ENCODE measurements at places on chromosomes 1 and 21.

- DNase-seq: no peak
Observed at GRCh38 chr1:44323947-44324346, 31.1 kb downstream of the ERI3 start.

GRCh38 chr1:30143517-30143916 is 579.9 kb downstream of the MATN1 start:
- no peak for DNase-seq

DNA sequence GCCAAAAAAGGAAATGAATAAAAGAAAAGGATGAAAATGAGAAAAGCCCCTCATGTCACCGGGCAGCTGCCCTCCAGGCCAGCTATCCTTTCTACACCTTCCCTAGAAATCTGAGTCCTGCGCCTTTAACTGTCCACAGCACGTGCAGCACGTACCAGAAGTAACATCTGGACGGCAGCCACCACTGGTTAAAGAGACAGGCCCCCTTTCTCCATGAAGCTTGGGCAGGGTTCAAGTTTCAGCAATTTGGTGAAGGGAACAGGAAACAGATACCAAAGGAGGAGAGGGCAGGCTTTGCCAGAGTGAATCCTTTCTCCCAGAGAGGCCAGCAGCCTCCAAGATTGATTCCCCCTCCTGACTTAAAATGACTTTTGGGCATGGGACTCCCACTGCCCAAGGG is 3.6 kb upstream of the KIAA2013 start:
- DNase-seq: no peak

GRCh38 chr1:247119600-247120407 is 15.6 kb upstream of the ZNF669 start:
- no peak for DNase-seq

GRCh38 chr1:98368995-98369394 is 292.5 kb upstream of the SNX7 start:
- DNase-seq: no peak

DNA sequence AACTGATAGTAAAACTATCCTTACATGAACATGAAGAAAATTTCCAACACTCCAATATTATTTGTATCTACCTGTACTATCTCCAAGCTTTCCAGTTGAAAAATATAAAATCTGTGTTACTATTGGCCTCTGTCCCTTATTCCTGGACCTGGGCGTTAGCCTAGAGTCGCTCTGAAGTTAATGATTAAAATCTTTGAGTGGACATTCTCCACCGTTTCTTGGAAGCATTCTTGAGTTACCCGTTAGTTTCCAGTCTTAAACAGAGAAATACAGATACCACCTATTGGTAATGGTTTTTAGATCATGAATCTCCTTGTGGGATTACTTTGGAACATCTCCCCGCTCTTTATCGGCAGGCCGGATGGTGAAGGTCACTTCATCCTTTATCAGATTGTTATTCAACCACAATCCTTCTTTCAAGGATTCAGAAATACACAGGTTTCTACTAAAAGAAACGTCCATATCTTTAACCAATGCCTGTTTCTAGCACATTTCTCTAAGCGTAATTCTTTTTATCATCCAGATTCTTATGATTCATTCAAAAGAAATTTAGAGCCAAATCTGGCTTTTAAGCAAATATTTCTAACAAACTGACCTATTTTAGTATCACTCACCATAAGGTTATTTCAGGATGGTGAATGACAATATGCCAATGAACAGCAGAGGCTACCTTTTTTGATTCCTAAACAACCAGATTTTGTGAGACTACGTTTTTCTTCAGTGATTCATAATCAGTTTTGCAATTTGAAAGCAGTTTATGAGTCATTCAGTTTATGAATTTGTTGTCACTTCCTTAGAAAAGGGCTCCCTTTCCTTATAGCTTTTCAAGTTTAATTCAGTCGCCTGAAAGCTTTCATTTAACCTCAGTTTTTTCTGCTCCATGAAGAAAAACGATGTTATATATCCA is 70.2 kb upstream of the ERRFI1 start:
- DNase-seq: no peak

- DNase-seq: no peak
Observed at GRCh38 chr1:78092643-78093042, 46.9 kb downstream of the GIPC2 start.

GRCh38 chr1:96863449-96863848 is 141.9 kb downstream of the PTBP2 start:
- no peak for DNase-seq

DNA sequence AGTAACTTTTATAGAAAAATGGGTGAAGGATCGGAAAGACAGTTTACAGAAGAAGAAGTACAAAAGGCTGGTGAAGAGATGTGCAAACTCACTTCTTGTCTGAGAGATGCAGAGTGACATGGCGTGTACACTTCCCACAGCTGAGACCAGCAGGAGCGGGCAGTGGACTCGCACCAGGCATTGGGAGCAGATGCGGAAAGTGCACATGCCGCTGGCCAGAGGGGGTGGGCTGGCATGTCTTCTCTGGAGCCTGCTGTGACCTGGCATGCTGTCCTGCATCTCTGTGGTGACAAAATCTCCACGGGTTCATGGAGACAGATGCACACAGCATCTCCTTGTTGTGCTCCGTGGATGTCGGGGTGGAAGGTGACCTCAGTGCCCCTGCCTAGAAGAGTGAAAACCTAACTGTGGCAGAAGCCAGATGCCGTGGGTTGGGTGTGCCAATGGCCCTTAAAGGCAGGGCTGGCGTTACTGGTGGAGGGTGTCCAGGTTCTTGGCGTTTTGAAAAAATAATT is 128.6 kb upstream of the COL6A1 start:
- no peak for DNase-seq

GRCh38 chr21:39048574-39048973 is 134.7 kb downstream of the PSMG1 start:
- no peak for DNase-seq

DNA sequence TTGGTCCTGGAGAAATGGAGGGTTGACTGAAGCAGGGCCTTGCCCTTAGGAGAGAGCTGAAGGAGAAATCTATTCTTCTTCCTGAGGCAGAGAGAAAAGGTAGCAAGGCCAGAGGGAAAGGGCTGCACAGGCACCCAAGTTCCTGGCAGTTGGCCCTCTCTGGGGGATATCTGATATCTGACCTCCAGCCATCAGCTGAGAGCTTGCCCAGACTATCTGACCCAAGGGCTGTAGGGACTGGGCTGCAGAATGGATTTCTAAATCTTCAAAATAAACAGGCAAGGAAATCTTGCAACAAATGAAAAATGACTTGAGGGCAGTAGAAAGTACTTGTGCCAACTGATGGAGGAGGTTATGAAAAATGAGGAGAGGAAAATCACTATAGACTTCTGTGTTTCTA is 498 bp upstream of the CLCA2 start:
- no peak for DNase-seq

- no peak for DNase-seq
Observed at GRCh38 chr1:178945763-178946266, 74.9 kb upstream of the ANGPTL1 start.

- no peak for DNase-seq
Observed at GRCh38 chr1:118101515-118101844, 83.5 kb downstream of the SPAG17 start.

DNA sequence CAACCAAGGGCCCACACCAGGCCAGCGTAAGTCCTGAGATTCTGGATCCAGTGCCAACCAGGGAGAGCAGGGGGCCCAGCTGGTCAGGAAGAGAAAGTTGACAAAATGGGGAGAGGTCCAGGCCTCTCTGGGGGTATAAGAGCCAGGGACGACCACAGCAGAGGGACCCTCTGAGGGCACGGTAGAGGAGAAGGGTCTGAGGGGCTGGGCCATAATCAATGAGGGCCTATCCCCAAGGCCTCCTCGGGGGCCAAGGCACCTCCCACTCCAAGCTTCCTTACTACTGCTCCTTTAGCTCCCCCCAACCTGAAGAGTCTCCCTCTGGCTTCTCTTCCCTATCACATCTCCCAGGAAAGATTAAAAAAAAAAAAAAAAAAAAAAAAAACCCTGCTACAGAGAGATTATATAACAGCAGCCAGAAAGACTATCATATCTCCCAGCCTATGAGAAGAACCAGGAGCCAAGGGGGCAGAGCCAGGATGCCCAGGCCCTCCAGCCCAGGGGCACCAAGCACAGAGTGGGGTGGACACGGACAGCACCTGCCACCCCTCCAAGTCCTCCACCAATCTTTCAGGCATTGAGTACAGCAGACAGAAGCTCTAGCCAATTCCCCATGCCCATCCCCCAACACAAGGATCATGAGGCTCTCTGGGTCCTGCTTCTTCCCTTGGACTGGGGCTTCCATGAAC is 2.7 kb downstream of the MEF2D start:
- no peak for DNase-seq

- peak; percentile 83 for DNase-seq
Observed at GRCh38 chr1:231421971-231422797, at the start of gene EGLN1. Gene EGLN1 (minus strand): TSS chr1:231422287. CDS start chr1:231421888, 399 bp downstream.

- no peak for DNase-seq
Observed at GRCh38 chr1:92623187-92623778, 136.6 kb upstream of the GFI1 start.

- DNase-seq: no peak
Observed at GRCh38 chr1:106515375-106515774, 541.1 kb upstream of the PRMT6 start.

GRCh38 chr1:27526569-27527222 is 36.7 kb upstream of the WASF2 start:
- DNase-seq: no peak

DNA sequence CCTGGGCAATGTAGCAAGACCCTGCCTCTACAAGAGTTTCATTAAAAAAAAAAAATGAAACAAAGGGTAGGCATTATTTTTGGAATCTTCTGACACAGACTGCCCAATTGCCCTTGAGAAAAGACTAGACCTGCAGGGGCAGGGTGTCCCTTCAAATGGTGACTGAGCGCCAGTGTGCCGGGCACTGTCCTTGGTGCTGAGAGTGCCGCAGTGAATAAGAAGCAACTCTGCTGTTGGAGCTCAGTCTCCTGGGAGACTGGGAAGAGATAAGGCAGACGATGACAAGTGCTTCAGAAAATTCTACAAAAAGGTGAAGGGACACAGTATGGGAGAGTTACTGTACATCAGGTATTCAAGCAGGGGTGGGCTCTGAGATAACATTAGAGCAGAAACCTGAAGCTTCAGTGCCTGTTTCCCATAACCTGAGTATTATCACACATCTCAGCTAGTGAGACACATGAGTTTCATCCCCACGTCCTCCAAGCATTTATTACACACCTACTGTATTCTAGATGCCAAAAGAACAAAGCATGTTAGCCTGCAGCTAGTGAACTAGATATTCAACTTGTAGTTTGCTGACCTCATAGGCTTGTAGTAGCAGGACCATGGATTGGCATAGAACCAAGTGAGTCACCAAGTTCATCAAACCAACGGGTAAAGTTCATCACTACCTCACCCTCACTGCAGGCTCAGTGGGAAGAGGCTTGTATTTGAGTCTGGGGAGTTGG is 18.4 kb upstream of the RPL11 start:
- no peak for DNase-seq

- no peak for DNase-seq
Observed at GRCh38 chr1:228493141-228494043, 6.2 kb downstream of the RNF187 start.

GRCh38 chr1:43366179-43366578 is 1.6 kb downstream of the ELOVL1 start:
- DNase-seq: no peak

GRCh38 chr1:81505831-81506230 is 294.9 kb upstream of the ADGRL2 start:
- DNase-seq: no peak

GRCh38 chr1:191641420-191642260 is 516.6 kb upstream of the RGS18 start:
- DNase-seq: no peak

DNA sequence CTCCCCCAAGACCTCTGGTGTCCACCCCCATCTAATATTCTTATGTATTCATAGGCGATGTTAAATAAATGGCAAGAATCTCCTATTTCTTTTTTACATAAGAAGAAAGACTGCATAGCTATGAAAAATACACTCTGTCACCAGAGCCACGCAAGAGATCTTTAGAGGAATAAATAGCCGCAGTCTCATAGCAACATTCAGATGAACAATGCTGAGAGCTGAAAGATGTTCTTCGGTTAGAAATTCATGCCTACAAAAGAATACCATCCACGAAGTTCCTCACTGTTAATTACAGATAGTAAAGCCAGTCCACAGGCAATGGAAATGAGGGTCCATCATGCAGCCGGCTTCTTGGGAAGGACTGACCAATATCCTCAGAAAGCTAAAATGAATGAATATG is 76.0 kb upstream of the SOD1 start:
- no peak for DNase-seq

DNA sequence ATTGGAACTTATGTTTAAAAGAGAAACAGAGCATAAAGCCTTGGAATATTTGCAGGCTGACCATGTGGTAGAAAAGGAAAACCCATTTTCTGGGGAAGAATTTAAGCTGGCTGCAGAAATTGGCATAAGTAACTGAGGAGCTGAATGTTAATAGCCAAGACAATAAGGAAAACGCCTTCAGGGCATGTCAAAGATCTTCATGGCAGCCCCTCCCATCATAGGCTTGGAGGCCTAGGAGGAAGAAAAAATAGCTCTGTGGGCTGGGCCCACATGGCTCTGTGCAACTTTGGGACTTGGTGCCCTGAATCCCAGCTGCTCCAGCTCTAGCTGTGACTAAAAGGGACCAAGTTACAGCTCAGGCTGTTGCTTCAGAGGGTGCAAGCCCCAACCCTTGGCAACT is 51.5 kb downstream of the CTH start:
- DNase-seq: no peak

DNA sequence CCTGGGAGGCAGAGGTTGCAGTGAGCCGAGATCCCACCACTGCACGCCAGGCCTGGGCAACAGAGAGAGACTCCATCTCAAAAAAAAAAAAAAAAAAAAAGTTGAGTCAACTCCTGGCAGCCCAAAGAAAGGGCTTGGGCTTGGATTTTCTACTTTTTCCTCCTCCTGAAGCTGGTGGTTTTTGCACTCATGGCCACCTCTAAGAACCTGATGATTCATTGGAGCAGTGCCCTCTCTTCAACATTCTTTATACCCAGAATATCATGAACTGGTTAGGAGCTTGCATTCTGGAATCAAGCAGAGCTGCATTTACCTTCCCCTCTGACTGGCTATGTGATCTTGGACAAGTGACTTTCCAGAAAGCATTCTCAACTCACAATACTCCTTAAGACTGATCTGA is 3.5 kb upstream of the ACTA1 start:
- DNase-seq: no peak

DNA sequence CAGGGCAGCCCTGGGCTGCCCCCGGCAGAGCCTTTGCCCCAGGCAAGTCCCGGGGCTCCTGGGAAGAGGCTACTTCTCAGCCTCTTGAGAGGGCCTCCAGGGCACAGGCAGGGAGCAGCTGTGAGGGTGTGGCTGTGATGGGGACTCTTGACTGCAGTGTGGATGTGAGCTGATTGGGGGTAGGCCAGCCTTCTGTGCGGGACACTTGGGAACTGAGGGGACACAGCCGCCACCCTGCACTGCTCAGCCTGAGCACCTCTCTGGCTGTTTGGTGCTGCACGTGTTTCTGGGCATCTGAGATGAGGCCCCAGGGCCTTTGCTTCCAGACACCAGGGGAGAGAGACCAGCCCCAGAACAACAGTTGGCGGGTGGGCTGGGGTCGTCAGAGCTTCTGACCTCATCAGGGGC is 62.1 kb downstream of the SKI start:
- DNase-seq: no peak

DNA sequence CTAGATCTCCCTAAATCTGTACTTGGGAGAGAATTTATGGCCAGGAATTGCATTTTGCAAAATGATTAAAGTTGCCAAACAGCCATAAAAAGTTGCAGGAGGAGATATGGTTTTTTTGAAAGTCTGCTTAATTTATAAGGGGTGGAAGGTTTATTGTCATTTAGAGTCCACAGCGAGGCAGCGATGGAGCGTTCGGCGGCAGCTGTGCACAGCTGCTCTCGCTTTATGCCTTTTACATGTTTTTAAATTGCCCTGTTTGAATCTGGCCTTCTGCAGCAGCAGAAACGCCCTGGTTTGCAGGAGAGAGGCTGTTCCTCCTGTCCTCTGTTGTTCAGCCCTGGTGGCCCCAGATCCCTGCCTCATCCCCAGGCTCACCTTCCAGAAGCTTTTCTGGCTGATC is 144.9 kb upstream of the POU3F1 start:
- no peak for DNase-seq
